ENCODE measurements at places on chromosomes 7 and 10. TPM values are rescaled to one million over a fixed set of nuclear protein-coding genes. Genes with fewer than 3 reads are reported as not detected.
A peak's percentile ranks its signal among the peaks of the same experiment; 100 is the strongest.

OR2A12 gene
- not detected for total RNA-seq

GRCh38 chr10:78925800-78926319, 142.9 kb upstream of the ZMIZ1 start:
- DNase-seq, result no peak
- no peaks in the 10 kb centered on the region for H3K4me1 ChIP-seq
- H3K4me3 ChIP-seq, result no peak overlapping the region
- no peaks in the 10 kb centered on the region for H3K36me3 ChIP-seq
- no peak overlapping the region for H3K27ac ChIP-seq

GRCh38 chr10:96370584-96371157, 11.9 kb upstream of the OPALIN start:
- no peaks in the 10 kb centered on the region for H3K27me3 ChIP-seq
- peaks cover 5% of the 10 kb centered on the region for H3K4me1 ChIP-seq
- H3K4me3 ChIP-seq, result no peak overlapping the region
- no peaks in the 10 kb centered on the region for H3K36me3 ChIP-seq
- no peak for DNase-seq

DNA sequence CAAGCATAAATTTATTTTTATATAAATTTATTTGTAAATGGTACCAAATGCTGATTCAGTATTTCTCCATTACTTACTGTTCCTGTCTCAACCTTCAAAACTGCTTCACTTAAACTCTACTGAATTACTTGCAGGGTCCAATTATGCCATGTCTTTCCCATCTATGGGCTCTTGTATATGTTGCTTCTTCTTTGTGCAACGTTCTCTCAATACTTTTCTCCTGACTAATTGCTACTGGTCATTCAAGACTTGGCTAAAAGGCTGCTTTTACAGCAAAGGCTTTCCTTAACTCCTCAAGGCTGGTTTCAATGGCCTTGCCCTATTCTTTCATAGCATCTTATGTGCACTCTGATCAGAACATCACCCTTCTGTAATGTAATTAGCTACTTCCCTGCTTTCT, 67.9 kb downstream of the RNLS start:
- H3K36me3 ChIP-seq, result no peaks in the 10 kb centered on the region
- no peak for DNase-seq
- no peak overlapping the region for H3K4me3 ChIP-seq
- H3K27me3 ChIP-seq, result no peaks in the 10 kb centered on the region
- peaks cover 2% of the 10 kb centered on the region for H3K4me1 ChIP-seq
- no peak overlapping the region for H3K27ac ChIP-seq

GRCh38 chr10:108112218-108112617, 947.7 kb upstream of the SORCS1 start:
- no peaks in the 10 kb centered on the region for H3K36me3 ChIP-seq
- no peaks in the 10 kb centered on the region for H3K27me3 ChIP-seq
- no peak for DNase-seq
- H3K4me1 ChIP-seq, result no peaks in the 10 kb centered on the region
- no peak overlapping the region for H3K4me3 ChIP-seq

DNA sequence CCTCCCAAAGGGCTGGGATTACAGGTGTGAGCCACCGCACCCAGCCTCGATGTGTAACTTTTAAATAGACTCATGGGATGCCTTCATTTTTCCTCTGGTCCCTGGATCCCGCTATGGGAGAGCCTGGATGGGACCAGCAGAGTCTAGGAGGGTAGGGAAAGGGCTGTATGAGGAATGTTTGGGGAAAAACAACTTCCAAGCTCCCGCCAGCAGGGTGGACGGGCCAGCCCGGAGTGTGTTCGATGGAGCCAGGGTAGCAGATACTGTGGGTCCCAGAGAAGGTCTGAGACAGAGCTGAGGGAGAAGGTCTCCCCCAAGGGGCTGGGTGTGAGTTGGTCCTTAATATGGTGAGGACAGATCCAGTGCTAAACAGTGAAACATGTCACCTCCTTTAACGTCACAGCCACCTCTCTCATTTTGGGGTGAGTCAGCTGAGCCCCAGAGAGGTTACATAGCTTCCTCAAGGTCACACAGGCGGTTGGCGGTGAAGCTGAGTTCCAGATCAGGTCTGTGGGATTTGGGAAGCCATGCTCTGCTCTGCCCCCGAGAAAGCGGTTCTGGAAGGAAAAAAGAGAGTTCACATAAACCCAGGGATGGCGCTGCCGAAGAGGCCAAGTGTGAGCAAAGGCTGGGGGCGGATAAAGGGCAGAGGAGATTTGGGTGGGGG, 66.4 kb downstream of the MYL10 start:
- no peak overlapping the region for H3K4me3 ChIP-seq
- no peaks in the 10 kb centered on the region for H3K4me1 ChIP-seq
- H3K27me3 ChIP-seq, result no peaks in the 10 kb centered on the region
- no peak for DNase-seq

- H3K27me3 ChIP-seq, result no peaks in the 10 kb centered on the region
- no peak overlapping the region for H3K27ac ChIP-seq
- no peaks in the 10 kb centered on the region for H3K36me3 ChIP-seq
- no peak for DNase-seq
- no peak overlapping the region for H3K4me3 ChIP-seq
- no peaks in the 10 kb centered on the region for H3K4me1 ChIP-seq
Measured at GRCh38 chr7:118648002-118648401, 423.5 kb downstream of the ANKRD7 start.

DNA sequence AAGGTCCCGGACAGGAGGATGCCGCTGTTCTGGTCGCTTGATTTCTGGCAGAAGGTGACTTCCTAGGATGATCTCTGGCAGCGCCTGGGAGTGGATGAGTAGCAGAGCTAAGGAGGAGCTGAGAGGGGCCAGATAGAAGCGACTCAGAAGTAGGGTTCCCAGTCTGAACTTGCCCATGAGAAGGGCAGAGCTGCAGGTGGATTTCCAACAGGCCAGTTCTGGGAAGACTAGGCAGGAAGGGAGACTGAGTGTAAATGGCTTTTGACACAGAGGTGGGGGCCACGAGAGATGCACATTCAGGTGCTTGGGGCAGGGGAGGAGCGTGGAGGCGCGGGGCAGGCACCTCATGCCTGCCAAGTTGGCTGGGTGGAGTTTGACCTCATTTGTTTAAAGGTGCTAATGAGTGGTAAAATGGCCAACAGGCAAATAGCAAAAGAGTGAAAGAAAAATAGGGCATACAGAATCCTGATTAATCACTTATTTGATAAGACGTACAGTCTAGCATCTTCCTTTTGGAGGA, 58.8 kb downstream of the SHH start:
- no peak overlapping the region for H3K4me3 ChIP-seq
- no peaks in the 10 kb centered on the region for H3K4me1 ChIP-seq
- no peak overlapping the region for H3K27ac ChIP-seq
- H3K36me3 ChIP-seq, result no peaks in the 10 kb centered on the region
- no peaks in the 10 kb centered on the region for H3K27me3 ChIP-seq

- H3K4me1 ChIP-seq, result no peaks in the 10 kb centered on the region
- H3K27ac ChIP-seq, result no peak overlapping the region
- H3K36me3 ChIP-seq, result no peaks in the 10 kb centered on the region
- no peaks in the 10 kb centered on the region for H3K27me3 ChIP-seq
- no peak overlapping the region for H3K4me3 ChIP-seq
- DNase-seq, result no peak
Measured at GRCh38 chr7:49623943-49624342, 149.5 kb upstream of the VWC2 start.

CYP3A4 gene
- total RNA-seq, result not detected

GRCh38 chr7:111388912-111389311, 173.4 kb downstream of the IMMP2L start:
- no peaks in the 10 kb centered on the region for H3K36me3 ChIP-seq
- no peak overlapping the region for H3K4me3 ChIP-seq
- H3K4me1 ChIP-seq, result peaks cover 2% of the 10 kb centered on the region
- DNase-seq, result no peak
- no peak overlapping the region for H3K27ac ChIP-seq

DNA sequence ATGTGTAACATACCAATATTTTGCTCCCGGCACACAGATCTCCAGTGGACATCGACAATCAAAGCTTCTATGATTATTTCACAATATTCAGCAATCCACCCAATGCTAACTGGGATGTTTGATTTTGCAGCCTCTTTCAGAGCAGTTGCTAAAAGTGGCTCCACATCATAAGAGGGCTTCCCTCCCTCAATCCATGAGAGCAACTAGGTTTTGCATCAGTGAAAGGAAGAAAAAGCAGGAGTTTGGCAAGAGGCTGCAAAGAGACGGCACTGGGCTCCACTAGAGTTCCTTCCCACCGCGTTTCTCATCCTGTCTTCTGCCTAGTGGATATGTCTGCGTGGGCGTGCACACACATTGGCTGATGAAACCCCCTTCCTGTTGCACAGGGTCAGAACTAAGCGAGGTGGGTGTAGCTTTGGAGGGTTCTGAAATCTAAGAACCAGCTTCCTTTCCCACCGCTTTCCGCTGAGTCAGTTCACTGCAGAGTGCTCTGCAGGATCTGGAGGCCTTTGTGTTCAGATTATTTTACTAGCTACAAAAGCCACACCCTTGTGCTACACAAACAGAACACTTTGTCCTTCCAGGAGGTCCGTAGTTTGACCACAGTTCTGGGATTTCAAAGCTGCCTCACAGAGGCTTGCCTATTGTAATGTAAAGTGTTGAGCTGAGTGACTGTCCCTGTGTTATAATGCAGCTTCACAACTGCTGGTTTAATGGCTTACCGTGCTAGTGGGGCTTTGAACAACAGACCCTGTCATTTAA, 28.1 kb downstream of the ARL4A start:
- H3K36me3 ChIP-seq, result no peaks in the 10 kb centered on the region
- H3K4me1 ChIP-seq, result no peaks in the 10 kb centered on the region
- H3K27me3 ChIP-seq, result no peaks in the 10 kb centered on the region
- no peak overlapping the region for H3K27ac ChIP-seq
- DNase-seq, result peak; percentile 63
- H3K4me3 ChIP-seq, result no peak overlapping the region

- no peaks in the 10 kb centered on the region for H3K27me3 ChIP-seq
- H3K4me1 ChIP-seq, result no peaks in the 10 kb centered on the region
- no peaks in the 10 kb centered on the region for H3K36me3 ChIP-seq
- H3K4me3 ChIP-seq, result no peak overlapping the region
- H3K27ac ChIP-seq, result no peak overlapping the region
Measured at GRCh38 chr10:114485696-114486400, 81.5 kb upstream of the AFAP1L2 start.

NYAP1 gene
- total RNA-seq, result 1.3 TPM

DNA sequence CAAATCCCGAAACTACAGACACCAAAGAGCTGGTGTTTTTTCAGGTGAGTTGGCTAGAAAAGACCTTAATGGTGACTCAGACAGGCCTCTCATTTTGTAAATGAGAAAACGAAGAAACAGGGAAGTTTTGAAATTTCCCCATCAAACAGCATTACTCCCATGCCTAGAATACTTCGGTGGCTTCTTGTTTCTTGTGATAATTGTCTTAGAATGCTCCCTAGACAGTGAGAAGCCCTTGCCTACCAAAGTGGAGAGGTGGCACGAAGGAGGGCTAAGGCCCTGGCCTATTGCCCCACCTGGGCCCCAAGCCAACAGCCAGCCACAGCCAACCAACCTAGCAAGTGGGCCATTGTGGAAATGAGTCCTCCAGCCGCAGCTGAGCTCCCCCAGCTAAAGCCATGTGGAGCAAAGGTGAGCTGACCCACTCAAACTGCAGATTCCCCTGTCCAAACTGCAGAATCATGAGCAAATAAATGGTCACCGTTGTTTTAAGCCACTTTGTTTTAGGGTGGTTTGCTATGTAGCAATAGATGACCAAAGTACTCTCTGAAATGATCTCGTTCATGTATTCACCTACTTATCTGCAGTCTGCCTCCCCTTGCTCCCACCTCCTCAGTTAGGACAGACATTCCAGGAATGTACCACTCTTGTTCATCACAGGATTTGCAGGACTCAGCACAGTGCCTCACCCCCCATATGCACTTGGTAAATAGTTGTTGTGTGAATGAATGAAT, 97.7 kb upstream of the FGFR2 start:
- no peak overlapping the region for H3K4me3 ChIP-seq
- H3K4me1 ChIP-seq, result no peaks in the 10 kb centered on the region
- no peak overlapping the region for H3K27ac ChIP-seq

DNA sequence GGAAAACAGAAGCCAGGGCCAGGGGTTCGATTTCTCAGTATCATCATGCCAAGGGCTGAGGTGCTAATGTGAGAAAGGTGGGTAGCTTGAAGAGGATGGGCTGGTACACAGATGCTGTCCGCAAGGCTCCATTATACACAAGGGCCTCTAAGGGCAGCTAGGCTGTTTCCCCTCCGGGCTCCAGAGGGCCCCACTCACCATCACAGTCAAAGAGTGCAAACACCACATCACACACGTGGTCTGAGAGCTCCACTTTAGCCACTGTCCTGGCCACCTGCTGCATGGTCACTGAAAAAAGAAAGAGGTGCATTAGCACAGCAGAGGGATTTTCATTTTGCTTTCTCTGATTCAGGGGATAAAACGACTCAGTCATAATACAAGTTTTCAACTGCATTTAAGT, 20.9 kb upstream of the DNAJB12 start:
- peak; percentile 19 for DNase-seq
- H3K4me1 ChIP-seq, result no peaks in the 10 kb centered on the region
- no peak overlapping the region for H3K4me3 ChIP-seq
- no peak overlapping the region for H3K27ac ChIP-seq
- no peaks in the 10 kb centered on the region for H3K27me3 ChIP-seq

DNA sequence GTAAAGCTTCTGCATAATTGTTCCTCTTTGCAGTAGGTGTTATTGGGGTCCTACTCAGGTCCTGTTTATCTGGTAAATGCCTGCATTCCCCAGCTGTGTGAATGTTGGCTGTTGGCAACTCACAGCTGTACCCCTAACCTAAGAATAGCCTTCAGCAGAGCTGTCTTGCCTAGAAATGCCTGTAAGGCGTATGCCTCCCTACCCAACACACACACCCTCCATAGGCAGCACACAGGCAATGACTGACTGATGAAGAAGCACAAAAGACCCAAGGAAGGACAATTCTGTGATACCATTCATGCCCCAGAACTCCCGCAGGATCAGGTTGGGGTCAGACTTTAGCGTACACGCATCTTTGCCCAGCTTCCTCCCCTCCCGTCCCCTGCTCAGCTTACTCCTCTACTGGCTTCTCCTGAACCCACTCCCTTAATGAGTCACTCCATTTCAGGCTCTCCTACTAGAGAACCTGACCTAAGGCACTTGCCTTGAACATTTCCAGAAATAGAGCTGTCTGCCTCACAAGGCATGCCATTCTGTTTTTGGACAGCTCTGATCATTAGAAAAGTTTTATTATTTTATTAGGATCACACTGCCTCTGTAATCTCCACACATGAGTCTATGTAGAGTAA, 99.2 kb upstream of the PIK3CG start:
- no peaks in the 10 kb centered on the region for H3K36me3 ChIP-seq
- no peak overlapping the region for H3K27ac ChIP-seq
- no peak for DNase-seq

- H3K4me3 ChIP-seq, result no peak overlapping the region
- no peak overlapping the region for H3K27ac ChIP-seq
- no peaks in the 10 kb centered on the region for H3K27me3 ChIP-seq
Measured at GRCh38 chr10:52578871-52579405, 193.6 kb downstream of the MBL2 start.

DNA sequence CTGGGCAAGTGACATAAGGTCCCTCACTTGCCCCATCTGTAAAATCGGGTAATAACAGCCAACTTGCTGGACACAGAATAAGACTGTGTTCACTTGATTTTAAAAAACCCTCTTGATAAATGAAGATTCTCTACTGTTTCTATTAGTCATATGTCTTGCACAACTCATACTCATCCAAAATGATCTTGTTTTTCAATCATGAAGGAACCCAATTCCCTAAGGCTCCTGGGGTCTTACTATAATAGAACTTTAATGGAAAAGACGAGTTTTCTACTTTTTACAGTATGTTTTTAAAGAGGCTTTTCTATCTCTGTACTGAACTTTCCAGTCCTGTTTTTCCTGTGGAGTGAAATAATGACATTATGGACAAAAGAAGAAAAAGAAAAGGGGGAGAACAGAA, 103.8 kb downstream of the ARID5B start:
- no peak for DNase-seq
- no peaks in the 10 kb centered on the region for H3K27me3 ChIP-seq
- peak overlapping the region; percentile 74 for H3K27ac ChIP-seq
- no peak overlapping the region for H3K4me3 ChIP-seq

Data from aorta (tissue), 5 donors.